ENCODE measurements at places on chromosomes 3 and 15. TPM values are rescaled to one million over a fixed set of nuclear protein-coding genes. Genes with fewer than 3 reads are reported as not detected.

Gene CISH
- polyA plus RNA-seq, result 13.1 TPM

Gene AADACL2
- not detected for polyA plus RNA-seq

Gene STAB1
- 44.1 TPM for polyA plus RNA-seq

Gene GPR149
- 0.32 TPM for polyA plus RNA-seq

Gene CFAP91
- polyA plus RNA-seq, result 0.53 TPM

Gene ACY1
- polyA plus RNA-seq, result 12.0 TPM

Gene ST3GAL6
- polyA plus RNA-seq, result 5.3 TPM

Gene STARD9
- 16.2 TPM for polyA plus RNA-seq

Gene PFKFB4
- polyA plus RNA-seq, result 4.6 TPM

Gene BCL2A1
- 0.46 TPM for polyA plus RNA-seq

Gene SAMMSON
- polyA plus RNA-seq, result not detected

Gene LIPH
- 0.23 TPM for polyA plus RNA-seq

Gene MNS1
- polyA plus RNA-seq, result 8.0 TPM

Gene ROPN1
- polyA plus RNA-seq, result not detected

Gene PLSCR2
- 0.09 TPM for polyA plus RNA-seq

Gene MRAS
- polyA plus RNA-seq, result 59.5 TPM

Gene FEZF2
- not detected for polyA plus RNA-seq

Gene CCDC54
- 1.5 TPM for polyA plus RNA-seq

Gene RAB27A
- polyA plus RNA-seq, result 8.2 TPM

Gene CD200R1
- polyA plus RNA-seq, result 2.2 TPM

Gene KCNAB1
- 5.7 TPM for polyA plus RNA-seq

Gene AVEN
- polyA plus RNA-seq, result 24.0 TPM

Gene STRIT1
- polyA plus RNA-seq, result 47.5 TPM

Gene KLHL40
- polyA plus RNA-seq, result 138 TPM

Gene GOLGA8H
- 0.42 TPM for polyA plus RNA-seq

Gene SCAMP5
- 2.8 TPM for polyA plus RNA-seq

Gene VEPH1
- polyA plus RNA-seq, result 1.7 TPM

Gene SYNPR
- not detected for polyA plus RNA-seq

Gene HRH1
- 3.6 TPM for polyA plus RNA-seq

Gene FSTL1
- polyA plus RNA-seq, result 638 TPM

Gene SLC12A8
- 1.2 TPM for polyA plus RNA-seq

Gene GATM
- 548 TPM for polyA plus RNA-seq

All from muscle of back (tissue), 13 donors.